ENCODE measurements at places on chromosomes 1 and 21. TPM values are rescaled to one million over a fixed set of nuclear protein-coding genes. Genes with fewer than 3 reads are reported as not detected.

WASF2 gene
- total RNA-seq: 109 TPM

EXOSC10 gene
- total RNA-seq: 103 TPM

IRF6 gene
- total RNA-seq: 0.17 TPM

MR1 gene
- total RNA-seq: 17.6 TPM
